ENCODE measurements at places on chromosomes 5 and 9.

DNA sequence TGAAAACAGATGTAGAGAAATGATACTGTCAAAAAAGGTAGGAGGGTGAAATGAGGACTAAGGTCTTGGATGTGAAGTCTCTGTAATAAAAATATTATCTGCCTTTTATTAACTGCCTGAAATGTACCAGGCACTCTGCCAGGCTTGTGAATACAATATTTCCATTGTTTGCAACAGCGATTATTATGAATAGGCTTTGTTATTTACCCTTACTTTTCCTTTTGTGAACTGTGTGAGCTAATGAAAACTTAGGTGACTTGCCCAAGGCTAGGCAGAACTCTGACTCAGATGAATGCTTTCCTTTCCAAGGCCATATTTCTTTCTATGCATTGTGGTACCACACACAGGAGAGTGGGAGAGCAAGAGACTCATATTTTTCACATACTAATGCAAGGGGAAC is 204.1 kb downstream of the CDH12 start:
- no peak for DNase-seq

DNA sequence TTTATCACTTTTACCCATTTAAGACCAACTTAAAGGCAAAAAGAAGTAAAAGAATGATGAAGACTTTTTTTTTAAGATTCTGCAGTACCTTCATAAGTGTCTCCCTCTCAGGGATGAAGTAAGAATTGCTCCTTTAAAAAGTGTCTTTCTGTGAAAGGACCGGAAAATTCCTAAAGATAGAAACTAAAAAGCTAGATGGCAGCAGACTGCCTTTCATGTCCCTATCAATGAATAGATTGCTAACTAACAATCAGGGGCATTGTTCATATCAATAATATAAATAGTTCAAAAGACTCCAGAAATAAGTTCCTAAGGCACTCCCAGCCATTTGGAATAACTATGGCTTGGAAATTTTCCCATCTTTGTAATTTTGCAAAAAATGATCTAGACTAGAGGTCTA is 558.0 kb downstream of the PDE4D start:
- DNase-seq: no peak

DNA sequence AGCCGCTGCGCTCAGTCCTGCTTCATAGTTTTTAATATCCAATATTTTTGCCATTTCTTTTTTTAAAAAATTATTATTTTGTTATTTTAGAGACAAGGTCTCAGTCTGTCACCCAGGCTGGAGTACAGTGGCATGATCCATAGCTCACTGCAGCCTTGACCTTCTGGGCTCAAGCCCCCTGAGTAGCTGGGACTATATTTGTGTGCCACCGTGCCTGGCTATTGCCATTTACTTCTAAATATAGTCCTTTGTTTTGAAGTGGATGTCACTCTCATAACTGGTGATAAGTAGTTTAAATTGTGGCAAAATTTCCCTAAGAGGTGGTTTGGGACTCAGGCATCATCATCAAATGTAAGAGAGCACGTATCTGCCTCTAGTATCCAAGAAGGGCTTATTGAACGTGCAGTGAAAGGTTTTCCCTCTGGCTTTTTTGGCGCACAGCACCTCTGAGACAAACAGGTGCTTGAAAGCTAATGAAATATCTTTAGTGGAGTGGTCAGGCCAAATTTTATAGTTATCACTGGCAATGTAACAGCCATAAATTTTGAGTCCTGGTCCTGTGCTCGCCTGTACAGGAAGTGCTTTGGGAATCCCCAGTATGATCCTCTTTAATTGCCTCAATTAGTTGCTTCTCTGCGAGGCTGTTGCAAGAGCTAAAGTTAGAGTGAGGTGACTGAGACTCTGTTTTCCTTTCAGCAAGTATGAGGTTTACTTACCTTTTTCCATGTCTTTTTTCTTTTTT is 14.8 kb downstream of the STXBP1 start:
- DNase-seq: no peak

GRCh38 chr9:76453785-76454184 is 5.2 kb upstream of the GCNT1 start:
- DNase-seq: no peak

GRCh38 chr9:124625087-124625486 is 117.9 kb upstream of the NR5A1 start:
- no peak for DNase-seq

- DNase-seq: no peak
Observed at GRCh38 chr5:10904862-10905432, 143.9 kb upstream of the DAP start.

GRCh38 chr5:178450121-178451028 is 139.8 kb downstream of the COL23A1 start:
- no peak for DNase-seq

GRCh38 chr9:134051319-134051718 is 16.5 kb downstream of the BRD3 start:
- DNase-seq: no peak

DNA sequence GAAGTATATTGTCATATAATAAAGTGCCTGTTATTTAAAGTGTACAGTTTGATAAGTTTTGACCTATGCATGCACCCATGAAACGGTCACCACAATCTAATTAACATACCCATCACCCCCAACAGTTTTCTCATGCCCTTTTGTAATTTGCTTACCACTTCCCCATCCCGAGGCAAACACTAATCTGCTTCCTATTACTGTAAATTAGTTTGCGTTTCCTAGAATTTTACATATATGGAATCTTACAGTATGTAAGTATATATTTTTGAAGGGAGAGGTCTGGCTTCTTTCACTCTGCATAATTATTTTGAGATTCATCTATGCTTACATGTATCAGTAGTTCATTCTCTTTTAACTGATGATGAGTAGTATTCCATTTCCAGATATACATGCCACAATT is 56.5 kb downstream of the AMBP start:
- DNase-seq: no peak

- no peak for DNase-seq
Observed at GRCh38 chr5:136446565-136446964, 81.2 kb upstream of the TRPC7 start.

GRCh38 chr5:137395011-137395755 is 103.9 kb downstream of the SPOCK1 start:
- DNase-seq: no peak

DNA sequence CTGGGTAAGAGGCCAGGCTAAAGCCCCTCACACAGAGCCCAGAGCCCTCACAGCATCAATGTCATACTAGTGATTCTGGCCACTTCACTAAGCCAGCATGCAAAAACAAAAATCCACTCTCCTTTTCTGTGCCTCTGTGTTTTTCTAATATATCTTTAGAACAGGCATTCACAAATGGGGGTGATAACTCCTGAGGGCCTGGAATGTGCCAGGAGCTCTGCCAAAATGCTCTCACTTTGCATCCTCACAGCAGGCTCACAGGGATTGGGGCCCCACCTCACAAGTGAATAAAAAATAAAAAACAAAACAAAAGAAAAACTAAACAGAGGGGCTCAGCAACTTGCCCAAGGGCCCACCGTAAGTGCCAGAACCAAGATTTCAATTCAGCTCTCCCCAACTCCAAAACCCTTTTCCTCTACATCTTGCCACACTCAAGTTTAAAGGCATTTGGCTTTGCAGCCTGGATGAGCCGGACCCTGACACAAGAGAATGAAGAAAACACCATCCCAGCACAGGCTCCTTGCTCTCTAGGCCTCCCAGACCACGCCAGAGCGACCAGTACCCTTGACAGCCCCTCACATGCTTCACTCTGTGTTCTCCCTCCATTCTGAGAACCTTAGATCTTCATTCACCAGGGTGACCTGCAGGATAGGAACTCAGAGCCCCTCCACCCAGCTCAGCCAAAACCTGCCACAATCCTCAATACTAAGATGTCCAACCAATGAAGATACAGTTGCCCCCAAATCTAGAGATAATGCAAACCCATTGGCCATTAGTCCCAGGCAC is 51.3 kb downstream of the SAXO1 start:
- DNase-seq: no peak

DNA sequence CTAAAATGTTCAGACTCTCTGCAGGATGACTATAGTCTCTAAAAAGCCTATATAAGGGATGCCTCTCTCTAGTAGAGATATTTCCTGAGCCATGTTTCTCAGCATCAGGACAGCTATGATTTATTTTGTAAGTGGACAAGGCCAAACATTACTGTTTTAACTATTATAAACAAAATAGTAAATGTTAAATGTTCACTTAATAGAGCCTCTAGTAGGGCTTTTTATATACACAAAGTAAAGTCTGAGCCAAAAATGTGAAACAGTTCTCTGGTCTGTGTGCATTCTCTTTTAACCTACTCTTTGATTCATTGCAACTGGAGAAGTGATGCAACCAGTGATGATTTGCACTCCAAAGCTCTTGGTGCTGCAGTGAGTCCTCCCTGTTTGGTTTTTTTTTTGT is 220.5 kb downstream of the GDNF start:
- no peak for DNase-seq

GRCh38 chr9:116572095-116572748 is 114.9 kb upstream of the TRIM32 start:
- DNase-seq: peak; percentile 47

- DNase-seq: no peak
Observed at GRCh38 chr9:90458485-90458884, 184.1 kb downstream of the DIRAS2 start.

DNA sequence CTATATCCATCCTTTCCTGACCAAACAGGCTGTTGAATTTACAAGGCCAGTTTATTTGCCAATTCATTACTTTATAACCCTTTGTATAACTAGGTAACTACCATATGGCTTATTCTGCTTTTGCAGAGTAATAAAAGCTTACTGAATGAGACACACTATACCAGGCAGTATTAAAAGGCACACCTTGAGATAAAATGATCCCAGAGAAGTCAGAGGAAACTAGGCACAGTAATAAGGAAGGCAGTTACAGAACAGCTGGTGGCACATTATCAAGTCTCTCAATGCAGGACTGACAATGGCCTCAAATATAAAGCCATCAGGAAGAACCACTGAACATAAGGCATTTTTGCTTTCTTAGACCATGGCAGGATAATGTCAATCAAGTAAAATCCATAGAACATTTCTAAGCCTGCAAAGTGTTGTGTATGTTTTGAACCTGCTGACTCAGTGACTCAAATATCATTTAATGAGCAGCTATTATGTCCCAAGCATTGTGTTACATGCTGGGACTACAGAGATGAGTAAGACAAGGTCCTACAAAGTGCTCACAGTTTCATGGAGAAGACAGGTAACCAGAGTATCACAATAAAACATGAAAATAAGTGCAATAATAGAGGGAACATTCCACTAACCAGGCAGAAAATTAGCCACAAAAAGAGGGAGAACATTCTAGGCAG is 52.5 kb downstream of the OXCT1 start:
- no peak for DNase-seq

DNA sequence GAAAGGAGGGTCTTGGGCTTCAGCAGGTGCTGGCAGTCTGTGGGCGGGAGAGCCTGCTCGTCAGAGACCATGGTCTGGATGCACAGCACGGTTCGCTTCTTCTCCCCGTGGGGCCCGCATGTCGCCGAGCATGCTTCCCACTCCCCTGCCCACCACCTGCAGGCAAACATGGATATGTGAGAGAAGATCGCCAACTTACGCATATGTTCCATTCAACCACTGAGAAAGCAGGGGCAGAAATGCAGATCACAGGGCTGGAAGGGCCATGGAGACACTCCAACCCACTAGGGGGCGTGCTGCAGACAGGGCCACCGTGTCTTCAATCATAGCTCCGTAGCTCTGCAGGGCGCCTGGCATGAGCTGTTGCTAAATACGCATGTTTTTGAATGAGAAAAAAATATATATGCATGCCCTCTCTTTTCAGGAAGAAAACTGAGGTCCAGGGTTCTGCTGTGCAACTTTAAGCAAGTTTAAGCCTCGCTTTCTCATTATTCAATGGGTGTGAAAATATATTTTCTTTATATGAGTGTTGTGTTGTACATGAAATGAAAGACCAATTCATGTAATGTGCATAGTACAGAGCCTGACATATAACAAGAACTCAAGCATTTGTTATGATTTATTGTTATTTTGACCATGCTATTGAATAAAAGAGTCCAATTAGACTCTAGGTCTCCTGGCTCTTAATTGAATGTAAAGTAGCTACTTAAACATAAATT is 148.0 kb downstream of the TARS1 start:
- DNase-seq: peak; percentile 68

- no peak for DNase-seq
Observed at GRCh38 chr5:86623785-86624483, 6.2 kb downstream of the COX7C start.

DNA sequence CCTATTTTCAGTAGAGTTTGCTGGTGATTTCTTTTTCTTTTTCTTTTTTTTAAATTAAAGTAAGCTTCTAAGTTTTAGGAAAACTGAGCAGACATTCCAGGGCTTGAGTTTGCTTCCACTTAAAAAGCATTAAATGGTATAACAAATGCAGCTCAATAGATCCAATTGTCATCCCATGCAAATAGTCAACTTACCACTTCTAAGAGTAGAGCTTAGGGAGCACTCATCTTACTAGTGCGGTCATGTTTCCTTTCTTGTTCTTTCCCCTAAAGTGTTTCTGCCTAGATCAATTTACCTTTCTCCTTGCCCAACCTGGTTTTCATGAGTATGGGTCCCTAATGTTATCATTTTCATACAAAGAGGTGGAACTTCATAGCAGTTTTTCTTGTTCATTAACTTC is 13.0 kb upstream of the CEP120 start:
- DNase-seq: no peak

- DNase-seq: no peak
Observed at GRCh38 chr9:122016744-122017143, 76.4 kb downstream of the TTLL11 start.

GRCh38 chr9:132903574-132904492 is 25.1 kb downstream of the SPACA9 start:
- DNase-seq: no peak

DNA sequence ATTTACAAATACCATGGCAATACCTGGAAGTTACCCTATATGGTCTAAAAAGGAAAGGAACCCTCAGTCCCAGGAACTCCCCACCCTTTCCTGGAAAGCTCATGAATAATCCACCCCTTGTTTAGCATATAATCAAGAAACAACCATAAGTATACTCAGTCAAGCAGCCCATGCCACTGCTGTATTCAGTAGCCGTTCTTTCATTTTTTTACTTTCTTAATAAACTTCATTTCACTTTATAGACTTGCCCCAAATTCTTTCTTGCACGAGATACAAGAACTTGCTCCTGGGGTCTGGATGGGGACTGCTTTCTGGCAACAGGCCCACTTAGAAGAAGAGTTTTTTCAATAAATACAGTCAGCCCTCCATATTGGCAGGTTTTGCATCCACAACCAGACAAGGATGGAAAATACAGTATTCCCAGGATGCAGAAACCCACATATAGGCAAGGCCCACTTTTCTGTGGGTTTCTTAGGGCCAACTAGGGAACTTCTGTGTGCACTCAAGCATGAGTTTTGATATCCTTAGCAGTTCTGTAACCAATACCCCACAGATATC is 2.8 kb upstream of the TBCA start:
- DNase-seq: no peak

- DNase-seq: no peak
Observed at GRCh38 chr5:73380041-73380440, 68.5 kb downstream of the FOXD1 start.

GRCh38 chr5:102119252-102119651 is 176.8 kb downstream of the SLCO4C1 start:
- DNase-seq: no peak

DNA sequence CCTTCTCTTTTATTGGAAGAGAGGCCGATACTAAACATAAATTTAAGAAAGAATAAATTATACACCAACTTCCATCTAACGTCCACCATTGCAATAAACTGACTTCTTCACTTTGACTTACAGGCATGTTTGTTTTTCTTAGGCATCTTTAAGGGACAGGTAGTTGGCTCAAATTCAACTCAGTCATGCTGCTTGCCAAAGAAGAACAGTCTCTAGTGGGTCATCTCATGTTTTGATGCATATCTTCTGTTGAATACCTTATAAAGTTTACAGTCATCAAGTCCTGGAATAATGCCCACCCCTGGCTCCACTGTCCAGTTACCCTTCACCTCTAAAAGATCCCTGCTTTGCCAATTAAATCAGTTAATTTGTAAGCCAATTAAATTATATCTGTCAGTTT is 328.2 kb upstream of the GRAMD2B start:
- DNase-seq: no peak
